ENCODE measurements at places on chromosomes 5 and 9.

GRCh38 chr5:96247708-96248107 lies 185.3 kb downstream of the PCSK1 start:
- DNase-seq, result no peak

DNA sequence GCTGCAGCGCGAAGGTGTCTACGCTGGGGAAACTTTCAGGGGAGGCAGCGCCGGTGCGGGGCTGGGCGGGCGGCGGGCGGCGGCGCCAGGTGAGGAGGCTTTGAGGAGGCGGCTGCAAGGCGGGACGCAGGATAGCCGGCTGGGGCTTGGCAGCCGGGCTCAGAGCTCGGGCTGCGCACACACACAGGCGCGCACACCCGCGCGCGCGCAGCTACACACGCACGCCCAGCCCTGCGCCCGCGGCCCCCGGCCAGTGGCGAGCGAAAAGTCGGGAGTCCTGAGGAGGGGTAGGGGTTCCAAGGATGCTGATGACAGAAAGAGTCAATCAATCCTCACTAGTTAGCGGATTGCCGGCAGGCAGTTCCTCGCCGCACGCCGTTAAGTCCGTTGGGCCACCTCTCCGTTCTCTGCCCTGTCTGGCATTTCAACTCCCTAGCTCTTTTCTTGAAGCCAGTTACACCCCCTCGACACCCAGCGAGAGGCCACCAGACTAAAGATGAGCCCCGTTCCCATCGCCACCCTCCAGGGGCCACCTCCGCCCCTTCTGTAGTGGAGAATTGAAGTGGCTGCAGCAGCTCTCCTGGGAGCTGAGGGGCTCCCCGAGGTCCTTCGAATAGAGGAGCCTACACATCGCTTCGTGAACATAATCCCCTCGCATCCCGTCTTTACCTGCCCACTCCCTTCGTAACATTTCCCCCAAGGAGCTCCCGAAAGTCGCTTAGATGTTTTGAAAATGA lies 1640.3 kb upstream of the C9orf72 start:
- no peak for DNase-seq

DNA sequence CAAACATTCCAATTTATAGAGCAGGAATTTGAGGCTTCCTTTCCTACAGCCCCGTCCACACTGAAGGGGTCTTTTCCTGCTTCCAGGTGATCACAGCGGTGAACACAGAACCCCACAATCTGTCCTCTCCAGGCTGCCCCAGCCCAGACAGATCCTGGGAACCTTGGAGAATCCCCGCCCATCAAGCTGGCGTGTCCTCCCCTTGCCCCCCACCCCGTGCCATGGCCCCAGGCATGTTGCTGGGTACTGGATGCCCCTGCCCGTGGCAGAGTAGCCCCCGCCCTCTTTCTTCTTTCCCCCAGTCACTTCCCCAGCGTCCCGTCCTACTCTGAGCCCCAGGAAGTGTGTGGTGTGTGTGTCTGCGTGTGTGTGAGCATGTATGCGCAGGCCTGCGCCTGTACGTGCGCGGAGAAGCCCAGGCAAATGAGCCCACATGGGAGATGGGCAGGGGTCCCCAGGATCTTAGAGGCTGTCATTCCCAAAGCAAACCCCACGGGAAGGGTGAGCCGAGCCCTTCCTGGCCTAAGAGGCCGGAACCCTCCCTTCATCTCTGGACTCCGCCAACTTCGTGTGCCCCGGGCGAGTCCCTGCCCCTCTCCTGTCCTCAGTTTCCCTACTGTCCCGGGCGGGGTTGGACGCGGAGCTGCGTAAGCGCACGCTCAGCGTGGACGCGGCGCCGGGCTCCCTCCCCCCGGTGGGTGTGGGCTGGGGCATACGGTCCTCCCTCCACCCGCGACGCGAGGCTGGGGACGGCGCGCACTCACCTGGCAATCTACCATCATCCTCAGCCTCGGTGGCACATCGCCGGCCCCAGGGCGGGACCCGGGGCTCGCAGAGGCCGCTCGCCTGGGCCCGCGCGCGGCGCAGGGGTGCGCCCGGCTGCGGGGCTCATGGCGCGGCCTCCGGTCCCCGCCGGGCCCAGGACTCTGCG lies 15.2 kb downstream of the GBGT1 start:
- peak; percentile 45 for DNase-seq

DNA sequence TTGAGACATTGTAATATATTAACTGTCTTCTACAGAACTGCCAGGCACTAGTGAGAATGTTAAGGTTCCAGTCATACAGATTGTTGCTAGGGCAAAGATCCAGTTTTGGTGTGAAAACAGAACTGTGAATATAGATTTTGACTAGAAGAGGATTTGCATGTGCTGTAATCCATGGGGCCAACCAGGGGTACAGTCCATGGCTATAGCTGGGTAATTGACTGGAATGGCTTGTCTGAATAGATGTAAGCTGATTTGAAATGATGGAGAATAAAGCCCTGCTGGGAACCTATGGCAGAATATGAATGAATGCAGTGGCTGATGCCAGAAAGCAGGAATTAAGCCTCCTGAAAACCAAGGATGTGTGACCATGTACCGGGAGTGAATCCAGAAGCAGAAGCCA lies 748.5 kb upstream of the CDH10 start:
- no peak for DNase-seq

DNA sequence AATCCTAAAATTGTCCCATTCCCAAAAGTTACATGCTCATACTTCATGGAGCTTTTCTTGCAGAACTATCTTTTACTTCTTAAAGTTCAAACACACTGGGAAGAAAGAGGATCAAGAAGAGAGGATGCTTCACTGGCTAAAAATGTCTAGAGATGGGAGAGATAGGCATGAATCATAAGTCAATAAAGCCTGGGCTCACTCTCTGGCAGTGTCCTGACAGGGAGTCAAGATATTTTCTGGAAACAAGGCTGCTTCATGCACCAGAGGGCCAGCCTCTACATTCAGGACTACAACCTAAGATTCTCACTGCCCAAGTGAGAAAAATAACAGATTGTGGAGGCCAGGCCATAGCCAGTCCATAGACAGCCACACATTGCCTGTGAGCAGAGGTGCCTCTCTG lies 1358.4 kb downstream of the EFNA5 start:
- DNase-seq, result no peak

Measured in inflammatory macrophage (primary cell).